Stimulated activated CD8-positive, alpha-beta memory T cell treated with anti-CD3 and anti-CD28 coated beads, Interleukin-4, amount 100 ng/mL, for 48 hours (primary cell): ENCODE measurements at places on chromosomes 5 and 9.
A peak's percentile ranks its signal among the peaks of the same experiment; 100 is the strongest.

DNA sequence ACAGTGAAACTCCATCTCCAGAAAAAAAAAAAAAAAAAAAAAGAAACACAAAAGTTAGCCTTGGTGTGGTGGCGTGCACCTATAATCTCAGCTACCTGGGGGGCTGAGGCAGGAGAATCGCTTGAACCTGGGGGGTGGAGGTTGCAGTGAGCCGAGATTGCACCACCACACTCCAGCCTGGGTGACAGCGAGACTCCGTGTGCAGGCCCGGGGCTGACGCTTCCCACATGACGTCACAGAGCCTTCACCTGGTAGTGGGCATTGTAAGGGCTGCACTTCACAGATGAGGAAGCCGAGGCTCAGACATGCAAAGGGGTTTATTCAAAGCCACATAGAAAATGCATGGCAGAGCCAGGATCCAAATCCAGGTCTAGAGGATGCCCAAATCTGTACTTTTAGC is 114.2 kb downstream of the GAPVD1 start:
- no peak for DNase-seq

- no peak for DNase-seq
These were observed 357.0 kb downstream of the GADD45G start for GRCh38 chr9:89961616-89962341.

DNA sequence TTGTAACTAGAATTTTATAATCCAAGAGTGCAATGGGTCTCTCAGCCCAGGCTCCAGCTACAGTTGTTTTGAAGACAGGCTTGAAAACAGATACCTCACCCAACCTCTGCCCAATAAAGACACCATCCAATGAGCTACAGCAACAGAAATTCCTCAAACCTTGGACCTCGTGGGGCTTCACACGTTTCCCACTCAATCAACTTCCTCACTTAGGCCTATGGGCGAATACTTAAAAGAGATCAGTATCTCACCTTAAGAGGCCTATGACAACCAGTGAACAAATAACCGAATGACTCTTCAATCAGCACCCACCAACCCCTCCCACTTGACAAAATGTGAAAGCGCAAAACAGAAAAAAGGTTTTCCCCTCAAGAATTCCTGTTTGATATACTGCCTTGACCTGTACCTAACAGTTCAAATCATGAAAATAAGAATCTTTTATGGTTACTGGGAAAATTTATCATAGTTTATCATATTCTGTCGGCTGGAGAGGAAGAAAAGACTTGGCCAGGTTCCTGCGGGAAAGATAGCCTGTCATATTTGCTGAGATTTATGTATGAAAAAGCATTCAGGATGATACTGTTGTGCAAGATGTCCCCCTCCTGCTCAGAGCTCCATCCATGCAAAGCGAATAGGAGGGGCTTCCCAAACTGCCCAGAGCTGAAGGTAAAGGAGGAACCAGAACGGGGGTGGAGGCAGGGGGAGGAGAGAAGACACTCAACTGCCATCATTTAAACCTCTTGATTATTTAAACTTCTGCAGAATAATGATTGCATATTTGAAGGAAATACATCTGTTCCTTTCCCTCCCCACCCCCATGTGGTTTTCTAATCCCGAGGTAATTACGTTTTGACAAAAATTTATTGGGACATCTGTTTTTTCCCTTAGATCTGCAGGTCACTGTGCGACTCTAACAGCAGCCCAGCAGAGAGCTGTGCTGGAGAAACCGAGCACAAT is 256.3 kb downstream of the NFIB start:
- no peak for DNase-seq

GRCh38 chr5:112703866-112704820 is 33.5 kb upstream of the APC start:
- no peak for DNase-seq

DNA sequence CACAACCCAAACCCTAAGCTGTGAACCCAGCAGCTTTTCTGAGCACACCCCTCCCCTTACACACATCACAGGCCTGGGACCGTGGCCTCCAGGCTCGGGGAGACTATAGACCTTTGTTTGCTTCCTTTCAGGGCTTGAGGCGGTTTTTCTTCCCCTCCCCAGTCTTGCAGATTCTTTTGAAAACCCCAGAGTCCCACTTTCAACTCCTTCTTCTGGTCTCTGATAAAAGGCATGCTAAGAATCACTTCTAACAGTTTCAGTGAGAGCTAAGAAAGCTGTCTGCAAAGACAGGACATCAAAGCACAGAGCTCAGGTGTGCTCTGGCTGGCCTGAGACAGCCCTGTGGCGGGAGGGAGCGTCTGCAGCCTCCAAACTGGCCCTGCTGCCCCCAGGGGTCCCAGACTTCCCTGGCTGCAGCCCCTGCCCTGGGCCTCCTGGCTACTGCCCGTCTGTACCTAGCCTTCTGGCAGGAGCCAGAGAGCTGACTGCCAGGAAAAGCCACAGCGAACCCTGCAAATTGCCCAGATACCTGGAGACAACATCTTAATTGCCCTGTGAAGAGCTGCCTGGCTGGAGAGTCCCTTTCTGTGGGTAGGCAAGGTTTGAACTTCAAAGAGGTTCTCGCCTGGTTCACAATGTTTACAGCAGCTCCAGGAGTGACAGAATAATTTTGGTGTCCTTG is 138.9 kb downstream of the GADD45G start:
- peak; percentile 44 for DNase-seq

GRCh38 chr9:93329629-93330280 is 121.7 kb upstream of the FAM120A start:
- DNase-seq, result no peak

GRCh38 chr5:14834584-14835550 is 36.7 kb downstream of the ANKH start:
- no peak for DNase-seq
